HepG2 (cell line): ENCODE measurements at places on chromosomes 2 and 18. TPM values are rescaled to one million over a fixed set of nuclear protein-coding genes. Genes with fewer than 3 reads are reported as not detected.

LMAN1 gene
- polyA plus RNA-seq: 88.3 and 127 TPM in 2 replicates

DSG1 gene
- 0.04 and 0.13 TPM in 2 replicates for polyA plus RNA-seq

CROCC2 gene
- polyA plus RNA-seq: not detected in 2 replicates

SPP2 gene
- polyA plus RNA-seq: not detected in 2 replicates

CARF gene
- polyA plus RNA-seq: 5.0 and 5.4 TPM in 2 replicates

PDCD1 gene
- polyA plus RNA-seq: 0.04 and 0.31 TPM in 2 replicates

LOXHD1 gene
- not detected in 2 replicates for polyA plus RNA-seq

SLC9A4 gene
- not detected in 2 replicates for polyA plus RNA-seq

FAM110C gene
- polyA plus RNA-seq: 3.5 and 3.9 TPM in 2 replicates

TOGARAM2 gene
- polyA plus RNA-seq: 0.05 TPM in 2 replicates

GULP1 gene
- polyA plus RNA-seq: 0.05 and 0.15 TPM in 2 replicates

NYAP2 gene
- polyA plus RNA-seq: not detected in 2 replicates

ANKRD29 gene
- 0.05 TPM in 1 of 2 replicates, not detected in the other for polyA plus RNA-seq

KYNU gene
- polyA plus RNA-seq: 13.7 and 21.9 TPM in 2 replicates
